ENCODE measurements at places on chromosomes 2 and 18.

- DNase-seq, result peak; percentile 56
Observed at GRCh38 chr2:138689705-138690104, 90.5 kb downstream of the NXPH2 start.

GRCh38 chr2:100588071-100588786, 25.4 kb downstream of the PDCL3 start:
- peak; percentile 29 for DNase-seq

GRCh38 chr2:226398580-226398979, 401.0 kb downstream of the IRS1 start:
- DNase-seq, result no peak

DNA sequence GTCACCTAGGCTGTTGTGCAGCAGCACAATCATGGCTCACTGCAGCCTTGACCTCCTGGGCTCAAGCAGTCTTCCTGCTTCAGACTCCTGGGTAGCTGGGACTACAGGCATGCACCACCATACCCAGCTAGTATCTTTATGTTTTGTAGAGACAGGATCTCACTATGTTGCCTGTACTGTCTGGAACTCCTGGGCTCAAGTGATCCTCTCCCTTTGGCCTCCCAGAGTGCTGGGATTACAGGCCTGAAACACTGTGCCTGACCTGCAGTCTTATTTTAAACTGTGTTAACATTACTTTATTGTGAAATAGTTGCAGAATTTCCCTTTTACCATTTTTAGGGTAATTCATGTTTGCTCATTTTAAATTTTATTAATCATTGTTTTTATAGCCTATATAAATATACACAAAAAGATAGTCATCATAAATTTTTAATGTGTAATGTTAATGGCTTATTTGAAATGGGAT, 24.6 kb downstream of the EML4 start:
- no peak for DNase-seq

- DNase-seq, result no peak
Observed at GRCh38 chr2:96088340-96089335, 27.7 kb downstream of the ADRA2B start.

GRCh38 chr2:74566754-74567085, 12.2 kb downstream of the DOK1 start:
- DNase-seq, result no peak

DNA sequence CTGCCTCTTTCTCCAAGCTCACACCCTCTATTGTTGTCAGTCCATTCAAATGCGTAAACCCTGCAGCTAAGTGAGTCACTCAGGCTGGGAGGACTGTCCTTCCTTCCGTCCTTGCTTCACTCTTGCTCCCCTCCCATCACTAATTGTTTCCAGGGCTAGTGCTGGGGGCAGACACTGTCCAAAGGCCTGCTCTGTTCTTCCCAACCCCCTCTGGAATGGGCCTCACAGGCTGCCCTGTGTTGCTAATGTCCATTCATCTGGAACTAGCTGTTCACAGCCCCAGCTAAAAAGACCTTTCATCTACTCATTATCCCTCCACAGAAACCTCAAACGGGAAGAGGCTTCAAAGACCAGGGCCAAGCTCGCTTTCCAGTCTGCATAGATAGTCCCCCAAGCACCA, 31.9 kb upstream of the NRP2 start:
- DNase-seq, result no peak

DNA sequence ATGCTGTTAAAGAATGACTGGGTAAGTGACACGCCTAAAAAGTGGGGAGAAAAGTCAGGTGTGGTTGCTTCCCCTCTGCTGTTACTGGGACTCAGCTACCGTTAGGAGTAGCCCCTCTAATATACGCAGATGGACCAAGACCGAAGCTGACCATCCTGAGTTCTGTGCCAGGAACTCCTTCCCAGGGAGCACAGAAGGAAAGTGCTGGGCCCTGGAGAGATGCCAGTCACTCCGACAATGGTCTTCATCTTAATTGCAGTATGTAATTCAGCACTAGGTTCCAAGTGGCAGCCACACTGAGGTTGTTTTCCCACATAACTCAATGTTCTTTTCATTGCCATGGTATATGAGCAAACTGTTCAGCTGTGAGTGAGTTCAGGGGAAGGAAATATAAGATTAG, 19.6 kb upstream of the TMEM200C start:
- no peak for DNase-seq

DNA sequence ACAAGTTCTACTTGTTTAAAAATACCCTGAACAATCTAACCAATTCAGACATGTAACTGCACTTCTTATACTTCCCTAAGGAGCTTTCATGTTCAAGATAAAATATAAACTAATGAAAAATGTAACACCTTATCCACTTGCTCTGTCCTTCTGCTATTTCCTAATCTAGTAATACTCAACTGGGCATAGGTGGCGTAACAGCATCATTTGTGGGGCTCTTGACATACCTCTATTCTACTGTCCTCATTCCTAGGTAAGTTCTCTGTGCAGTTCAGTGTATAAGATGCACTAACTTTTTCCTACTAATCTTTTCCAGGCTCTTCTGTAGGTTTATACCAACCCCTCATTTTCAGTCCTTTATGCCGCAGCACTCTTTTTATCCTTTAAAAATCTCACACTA, 36.7 kb downstream of the PRKD3 start:
- no peak for DNase-seq

GRCh38 chr2:111898703-111899514, 502 bp downstream of the MERTK start:
- DNase-seq, result no peak

- no peak for DNase-seq
Observed at GRCh38 chr2:161067846-161068350, 92.3 kb upstream of the TANK start.

DNA sequence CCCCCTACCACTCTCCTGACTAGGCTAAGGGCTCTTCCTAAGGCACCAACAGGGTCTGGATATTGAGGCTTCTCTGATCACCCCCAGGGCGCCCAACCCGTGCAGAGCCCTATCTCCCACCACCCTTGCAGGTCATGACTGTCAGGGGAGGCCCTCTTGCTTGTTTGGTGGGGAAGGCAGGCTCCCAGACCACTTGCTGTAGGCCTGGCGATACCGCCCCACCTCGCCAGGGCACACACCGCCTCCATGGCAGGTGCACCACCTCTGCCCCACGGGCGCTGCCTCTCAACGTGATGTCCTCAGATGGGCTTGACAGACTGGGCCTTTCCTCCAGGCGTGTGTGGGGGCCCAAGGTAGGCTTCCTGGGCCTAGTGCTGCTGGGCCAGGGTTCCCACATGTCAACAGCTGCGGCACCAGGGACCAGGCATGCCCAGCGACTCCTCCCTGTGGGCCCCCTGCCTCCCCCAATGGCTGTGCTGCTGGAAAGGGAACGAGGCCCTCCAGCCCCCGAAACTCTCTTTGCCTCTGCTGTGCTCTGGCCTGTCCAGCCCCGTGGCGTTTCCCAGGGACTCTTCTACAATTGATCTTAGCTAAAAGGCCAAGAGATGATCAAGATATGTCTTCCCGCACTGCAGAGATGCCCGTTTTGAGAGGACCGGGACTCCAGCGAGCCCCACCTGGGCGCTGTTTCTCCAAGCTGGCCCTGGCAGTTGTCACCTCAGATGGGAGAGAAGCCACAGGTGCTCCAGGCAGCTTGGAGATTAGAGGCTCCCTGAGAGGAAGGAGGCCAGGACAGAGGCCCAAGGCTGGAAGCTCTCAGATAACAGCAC, 7.5 kb downstream of the NPPC start:
- DNase-seq, result no peak

DNA sequence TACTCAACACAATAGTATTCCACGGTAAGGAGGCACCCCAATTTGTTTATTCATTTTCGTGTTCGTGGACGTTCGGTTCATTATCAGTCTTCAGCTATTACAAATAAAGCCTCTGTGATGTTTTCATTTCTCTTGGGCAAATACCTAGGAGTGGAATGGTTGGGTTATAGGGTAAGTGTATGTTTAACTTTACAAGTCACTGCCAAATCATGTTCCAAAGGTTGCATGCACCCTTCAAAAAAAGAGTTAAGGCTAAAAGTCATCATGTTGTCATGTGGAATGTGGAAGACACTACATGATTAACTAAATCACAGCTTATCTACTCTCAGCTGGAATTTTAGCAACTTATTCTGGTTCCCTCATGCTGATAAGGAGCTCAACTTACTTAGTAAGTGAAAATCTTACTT, 15.8 kb downstream of the INO80C start:
- no peak for DNase-seq

DNA sequence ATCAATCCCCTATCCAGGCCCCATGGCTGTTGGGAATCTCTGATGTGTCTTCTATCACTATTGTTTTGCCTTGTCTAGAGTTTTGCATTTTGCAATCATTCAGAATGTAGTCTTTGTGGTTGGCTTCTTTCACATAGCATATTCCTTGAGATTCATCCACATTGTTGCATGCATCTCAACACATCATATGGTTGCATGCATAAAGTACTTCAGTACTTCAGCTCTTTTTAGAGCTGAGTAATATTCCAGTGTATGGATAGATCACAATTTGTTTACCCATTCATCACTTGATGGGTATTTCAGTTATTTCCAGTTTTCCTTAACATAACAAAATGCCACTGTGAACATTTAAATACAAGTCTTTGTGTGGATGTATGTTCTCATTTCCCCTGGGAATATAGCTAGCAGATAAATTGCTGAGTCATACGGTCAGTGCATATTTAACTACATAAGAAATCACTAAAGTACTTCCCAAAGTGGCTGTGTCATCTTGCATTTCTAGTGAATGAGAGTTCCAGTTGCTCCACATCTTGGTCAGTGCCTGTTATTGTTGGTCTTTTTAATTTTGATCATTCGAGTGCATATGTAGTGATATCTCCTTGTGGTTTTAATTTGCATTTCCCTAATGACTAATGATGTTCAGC, 138.8 kb downstream of the BCL11A start:
- DNase-seq, result no peak

DNA sequence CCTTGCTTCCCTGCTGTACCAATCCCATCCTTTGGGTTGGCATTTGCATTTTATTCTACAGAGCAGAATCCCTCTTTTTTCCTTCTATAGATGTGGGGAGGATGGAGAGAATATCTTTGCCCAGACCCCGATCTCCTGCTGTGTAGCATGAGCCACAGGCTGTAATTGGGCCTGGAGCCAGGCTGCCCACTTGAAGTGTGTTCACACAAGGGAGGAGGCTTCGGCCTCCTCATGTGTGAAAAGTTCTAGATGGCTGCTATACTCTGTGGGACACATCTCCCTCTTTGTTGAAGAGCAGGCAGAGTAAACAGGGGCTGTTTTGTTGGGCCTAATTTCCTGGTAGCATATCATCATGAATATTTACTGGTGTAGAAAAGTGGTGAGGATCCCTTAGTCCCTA, 126.3 kb downstream of the XRCC5 start:
- no peak for DNase-seq

DNA sequence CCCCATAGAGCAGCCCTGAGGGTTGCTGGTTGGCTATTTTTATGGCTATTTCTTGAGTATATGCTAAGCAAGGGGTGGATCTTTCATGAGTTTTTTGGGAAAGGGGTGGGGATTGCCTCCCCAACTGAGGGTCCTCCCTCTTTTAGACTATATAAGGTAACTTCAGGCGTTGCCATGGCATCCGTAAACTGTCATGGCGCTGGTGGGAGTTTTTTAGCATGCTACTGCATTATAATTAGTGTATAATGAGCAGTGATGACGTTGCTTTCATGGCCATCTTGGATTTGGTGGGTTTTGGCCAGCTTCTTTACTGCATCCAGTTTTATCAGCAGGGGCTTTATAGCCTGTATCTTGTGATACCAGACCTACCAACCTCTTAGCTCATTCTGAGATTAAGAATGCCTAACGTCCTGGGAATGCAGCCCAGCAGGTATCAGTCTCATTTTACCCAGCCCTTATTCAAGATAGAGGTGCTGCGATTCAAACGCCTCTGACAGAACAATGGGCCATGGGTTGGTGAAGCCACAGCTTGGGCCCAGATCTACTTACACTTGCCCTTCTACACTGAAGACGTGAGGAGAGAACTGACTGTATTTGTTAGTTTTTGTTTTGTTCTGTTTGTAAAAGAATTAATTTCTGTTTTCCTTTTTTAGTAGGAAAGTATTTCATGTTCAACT, 53.8 kb upstream of the TMEM163 start:
- no peak for DNase-seq

- DNase-seq, result no peak
Observed at GRCh38 chr2:19124135-19124534, 234.3 kb downstream of the OSR1 start.

- DNase-seq, result peak; percentile 3
Observed at GRCh38 chr2:163182764-163183354, 344.3 kb upstream of the KCNH7 start.

DNA sequence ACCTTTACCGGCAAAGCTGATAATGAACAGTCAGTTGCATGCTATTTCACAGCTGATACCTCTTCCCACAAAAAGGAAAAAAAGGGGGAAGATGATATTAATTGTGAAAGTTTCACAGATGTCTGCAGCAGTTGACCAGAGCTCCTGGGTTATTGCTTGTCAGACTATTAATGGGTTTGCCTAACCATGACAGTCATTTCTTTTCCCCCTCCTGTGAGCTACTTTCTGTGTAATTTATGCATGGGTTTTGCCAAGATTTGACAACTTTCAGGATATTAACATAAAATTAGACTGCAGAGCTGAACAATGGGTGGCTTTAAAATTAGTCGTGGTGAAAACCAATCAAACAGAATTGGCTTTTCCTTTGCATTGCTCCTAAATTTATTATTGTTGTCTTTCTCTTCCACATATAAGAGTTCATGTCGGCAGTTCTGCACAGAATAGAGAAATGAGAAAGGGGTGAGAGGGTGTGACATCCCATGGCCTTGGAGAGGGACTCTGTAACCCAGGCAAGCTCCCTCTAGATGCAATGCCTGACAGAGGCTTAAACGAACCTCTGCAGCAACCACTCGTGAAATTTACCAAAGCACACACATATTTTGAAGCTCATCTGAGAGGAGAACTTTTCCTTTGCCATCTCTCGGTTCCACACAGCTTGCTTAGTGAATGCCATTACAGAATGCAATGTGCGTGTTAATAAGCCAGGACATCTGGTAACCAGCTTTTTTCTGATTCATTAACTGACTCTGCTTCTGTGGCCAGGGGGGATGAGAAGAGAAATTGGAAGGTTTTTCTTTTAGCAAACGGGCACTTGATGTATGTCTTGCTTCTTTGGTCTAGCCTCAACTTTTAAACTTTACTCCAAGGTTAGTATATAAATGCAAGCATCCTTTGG, 82.2 kb upstream of the ITGA4 start:
- DNase-seq, result peak; percentile 48

DNA sequence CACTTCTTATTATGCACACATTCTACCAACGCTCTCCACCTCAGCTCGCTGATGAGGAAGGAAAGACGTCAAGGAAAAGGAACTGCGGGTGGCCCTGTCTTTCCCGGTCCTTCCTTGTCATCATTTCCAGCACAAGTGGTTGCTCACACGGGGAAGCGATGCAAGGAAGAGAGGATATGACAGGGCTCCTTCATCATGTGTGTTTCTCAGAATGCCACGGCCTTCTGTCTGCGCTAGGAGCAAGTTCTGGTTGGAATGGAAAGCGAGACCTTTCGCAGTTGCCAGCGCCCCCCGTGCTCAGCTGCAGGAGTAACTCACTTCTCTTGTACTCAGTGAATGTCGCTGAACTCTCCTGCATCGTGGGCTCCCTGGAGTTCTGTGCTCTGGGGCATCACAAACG, 191.8 kb upstream of the GLI2 start:
- DNase-seq, result no peak
